ENCODE measurements at places on chromosomes 16 and 17.
A peak's percentile ranks its signal among the peaks of the same experiment; 100 is the strongest.

DNA sequence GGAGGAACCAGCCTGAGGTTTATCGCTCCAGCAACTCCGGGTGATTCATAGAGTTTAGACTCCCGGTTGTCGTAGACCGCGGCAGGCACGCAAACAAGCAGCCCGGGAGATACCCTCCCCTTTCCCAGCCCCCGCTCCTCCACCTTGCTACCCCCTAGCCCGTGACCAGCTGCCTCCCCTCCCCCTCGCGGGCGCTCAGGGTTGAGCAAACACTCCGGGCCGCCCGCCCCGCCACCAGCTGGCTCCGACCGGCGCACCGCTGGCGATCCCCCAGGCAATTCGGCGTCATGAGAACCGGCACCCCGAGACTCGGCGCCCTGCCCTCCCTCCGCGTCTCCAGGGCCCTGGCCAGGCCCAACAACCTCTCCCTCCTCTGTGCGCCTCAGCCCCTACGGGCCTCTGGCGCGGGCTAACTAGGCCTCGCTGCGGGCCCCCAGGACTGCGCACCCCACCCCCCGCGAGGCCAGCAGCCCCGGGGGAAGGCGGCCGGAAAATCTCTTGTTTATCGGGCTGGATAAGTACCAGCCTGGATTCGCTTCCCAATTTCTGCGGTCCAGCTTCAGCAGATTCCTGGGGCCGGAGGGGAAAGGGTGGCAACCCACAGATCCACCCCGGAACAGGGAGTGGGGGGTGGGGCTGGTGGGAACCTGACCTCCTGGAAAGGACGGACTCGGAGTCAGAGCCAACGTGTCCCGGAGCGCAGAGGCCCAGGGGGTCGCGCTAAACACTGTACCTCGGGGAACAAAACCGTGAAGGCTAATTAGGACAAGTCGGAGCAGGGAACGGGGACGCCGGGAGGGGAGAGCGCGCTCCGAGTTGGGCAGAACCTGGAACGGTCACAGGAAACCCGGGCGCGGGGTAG lies 951 bp upstream of the GPRC5C start:
- no peaks in the 10 kb centered on the region for H3K36me3 ChIP-seq
- peaks cover 8% of the 10 kb centered on the region for H3K4me1 ChIP-seq
- H3K4me3 ChIP-seq = peak overlapping the region; percentile 32

GRCh38 chr17:71633391-71633849 lies 487.4 kb upstream of the SOX9 start:
- H3K36me3 ChIP-seq = no peaks in the 10 kb centered on the region
- H3K4me3 ChIP-seq = no peak overlapping the region
- no peak overlapping the region for H3K27ac ChIP-seq
- no peaks in the 10 kb centered on the region for H3K27me3 ChIP-seq

GRCh38 chr17:13268791-13269595 lies 251.2 kb upstream of the ELAC2 start:
- H3K4me3 ChIP-seq = no peak overlapping the region
- no peaks in the 10 kb centered on the region for H3K4me1 ChIP-seq
- no peak for DNase-seq
- H3K27ac ChIP-seq = no peak overlapping the region
- no peaks in the 10 kb centered on the region for H3K27me3 ChIP-seq

- H3K4me1 ChIP-seq = no peaks in the 10 kb centered on the region
- no peaks in the 10 kb centered on the region for H3K36me3 ChIP-seq
- no peaks in the 10 kb centered on the region for H3K27me3 ChIP-seq
- no peak for DNase-seq
Measured at GRCh38 chr16:55828680-55829079, 4.2 kb downstream of the CES1 start.

GRCh38 chr16:88649924-88650748 lies 717 bp downstream of the CYBA start:
- H3K4me3 ChIP-seq = peak overlapping the region; percentile 89
- H3K27me3 ChIP-seq = no peaks in the 10 kb centered on the region
- DNase-seq = peak; percentile 47
- peaks cover 11% of the 10 kb centered on the region for H3K36me3 ChIP-seq

- peak overlapping the region; percentile 39 for H3K4me3 ChIP-seq
- H3K4me1 ChIP-seq = peaks cover 73% of the 10 kb centered on the region
- H3K36me3 ChIP-seq = no peaks in the 10 kb centered on the region
Measured at GRCh38 chr17:80254396-80255251, 6.0 kb upstream of the RNF213 start.

DNA sequence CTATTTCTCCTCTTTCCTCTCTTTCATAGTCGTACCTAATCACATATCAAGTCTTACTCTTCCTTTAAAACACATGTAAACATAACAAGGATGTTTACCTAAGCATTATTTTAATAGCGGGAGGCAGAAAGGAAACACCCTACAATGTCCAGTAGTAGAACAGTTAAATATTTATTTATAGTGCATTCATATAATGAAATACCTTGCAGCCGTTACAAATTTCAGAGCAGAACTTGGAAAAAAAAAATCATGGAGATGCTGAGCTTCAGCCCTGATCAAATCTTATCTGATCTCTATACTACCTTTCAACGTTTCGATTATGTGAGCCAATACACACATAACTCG lies 39.6 kb downstream of the GRB2 start:
- no peak for DNase-seq
- H3K27ac ChIP-seq = no peak overlapping the region
- peaks cover 9% of the 10 kb centered on the region for H3K36me3 ChIP-seq
- no peaks in the 10 kb centered on the region for H3K27me3 ChIP-seq

- H3K4me1 ChIP-seq = peaks cover 8% of the 10 kb centered on the region
- H3K27ac ChIP-seq = no peak overlapping the region
- DNase-seq = no peak
- H3K36me3 ChIP-seq = no peaks in the 10 kb centered on the region
- peaks cover 45% of the 10 kb centered on the region for H3K27me3 ChIP-seq
Measured at GRCh38 chr17:45902892-45903346, 8.6 kb downstream of the MAPT start.

DNA sequence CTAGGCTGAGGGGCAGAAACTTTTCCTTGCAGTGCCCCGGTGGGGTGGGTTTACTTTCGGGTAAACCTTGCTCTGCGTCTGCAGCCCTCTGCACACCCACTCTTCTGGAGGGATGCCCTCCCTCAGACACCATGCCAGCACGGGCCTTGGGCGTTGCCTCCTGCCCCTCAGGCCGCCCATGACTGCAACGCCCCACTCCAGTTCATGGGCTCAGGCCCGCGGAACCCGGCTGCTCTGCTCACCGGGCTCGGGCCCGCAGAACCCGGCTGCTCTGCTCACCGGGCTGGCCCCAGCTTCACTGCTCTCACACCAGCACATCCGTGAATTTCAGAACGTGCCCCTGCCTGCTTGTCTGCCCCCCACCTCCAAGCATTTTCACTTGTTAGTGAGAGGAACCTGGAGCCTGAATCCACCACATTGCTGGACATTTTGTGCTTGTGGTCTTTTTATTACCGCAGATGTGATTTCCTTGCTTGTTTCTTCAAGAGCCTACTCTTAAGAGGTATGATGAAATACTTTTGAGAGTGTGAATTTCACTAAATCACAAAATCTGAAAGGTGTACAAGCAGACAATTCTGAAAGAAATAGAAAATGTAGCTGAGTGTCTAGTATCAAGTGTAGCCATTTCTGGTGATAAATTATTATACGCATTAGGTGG lies 130.9 kb downstream of the RPTOR start:
- DNase-seq = no peak
- H3K4me1 ChIP-seq = peaks cover 94% of the 10 kb centered on the region
- H3K4me3 ChIP-seq = no peak overlapping the region
- no peaks in the 10 kb centered on the region for H3K27me3 ChIP-seq
- H3K27ac ChIP-seq = peak overlapping the region; percentile 73

GRCh38 chr16:3495176-3495575 lies at the start of gene C16orf90:
TSS of gene C16orf90 (minus strand) at chr16:3495489. CDS start at chr16:3495421, 68 bp downstream.
- no peaks in the 10 kb centered on the region for H3K36me3 ChIP-seq
- no peak within 1 kb of the TSS for H3K4me3 ChIP-seq
- no peaks in the 10 kb centered on the region for H3K27me3 ChIP-seq
- H3K4me1 ChIP-seq = peaks cover 6% of the 10 kb centered on the region

- H3K4me3 ChIP-seq = no peak overlapping the region
- no peak for DNase-seq
- no peaks in the 10 kb centered on the region for H3K36me3 ChIP-seq
- H3K4me1 ChIP-seq = peaks cover 20% of the 10 kb centered on the region
- H3K27ac ChIP-seq = no peak overlapping the region
Measured at GRCh38 chr17:79783891-79784290, 5.9 kb downstream of the CBX2 start.

DNA sequence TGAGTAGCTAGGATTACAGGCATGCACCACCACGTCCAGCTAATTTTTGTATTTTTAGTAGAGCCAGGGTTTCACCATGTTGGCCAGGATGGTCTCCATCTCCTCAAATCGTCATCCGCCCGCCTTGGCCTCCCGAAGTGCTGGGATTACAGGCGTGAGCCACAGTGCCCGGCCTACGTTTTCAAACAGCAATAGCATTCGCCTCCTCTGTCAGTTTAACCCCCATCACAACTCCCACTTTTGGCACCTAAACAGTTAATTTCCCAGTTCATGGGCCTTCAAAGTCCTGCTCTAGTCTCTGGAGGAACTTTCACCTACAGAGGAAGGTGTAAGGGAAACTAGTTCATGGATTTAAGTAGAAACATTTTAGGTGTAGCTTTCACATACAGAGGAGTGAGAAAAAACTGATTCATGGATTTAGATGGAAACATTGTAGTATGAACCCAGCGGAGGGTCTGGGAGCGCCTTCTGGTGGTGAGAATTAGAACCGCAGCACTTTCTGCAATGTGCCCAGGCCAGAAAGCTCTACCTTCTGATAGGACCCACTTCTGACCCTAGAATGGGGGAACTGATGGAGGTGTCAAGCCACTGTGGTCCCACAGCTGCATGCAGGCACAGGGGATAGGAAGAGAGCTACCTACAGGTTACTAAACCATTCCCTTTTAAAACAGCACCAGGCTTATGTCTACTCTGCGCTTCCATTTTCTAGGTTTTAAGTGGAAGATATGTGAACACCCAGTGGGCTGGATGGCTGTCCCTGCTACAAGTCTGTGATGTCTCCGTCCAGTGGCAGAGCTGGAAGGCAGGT lies 12.0 kb upstream of the MEOX1 start:
- peak; percentile 73 for DNase-seq
- H3K4me1 ChIP-seq = peaks cover 31% of the 10 kb centered on the region
- no peaks in the 10 kb centered on the region for H3K36me3 ChIP-seq
- no peak overlapping the region for H3K4me3 ChIP-seq

DNA sequence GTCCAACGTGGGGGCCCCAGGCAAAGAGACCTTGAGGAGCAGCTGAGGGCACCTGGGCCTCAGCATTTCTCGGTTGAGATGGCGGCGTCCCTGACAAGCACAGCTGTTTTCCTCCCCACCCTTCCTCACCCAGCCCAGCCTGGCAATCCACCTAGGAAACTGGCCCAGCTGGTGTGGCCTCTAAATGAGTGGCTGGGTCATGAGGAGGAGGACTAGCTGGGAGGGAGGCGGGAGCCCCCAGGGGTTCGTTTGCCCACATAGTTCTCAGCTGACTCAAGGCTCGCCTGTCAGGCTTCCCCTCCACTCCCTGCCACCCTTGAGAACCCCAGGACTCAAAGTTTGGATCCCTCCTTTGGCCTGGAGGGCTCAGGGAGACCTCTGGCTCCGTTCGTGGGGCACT lies 5.9 kb downstream of the RNF222 start:
- H3K27ac ChIP-seq = no peak overlapping the region
- H3K4me1 ChIP-seq = peaks cover 13% of the 10 kb centered on the region
- no peak for DNase-seq

DNA sequence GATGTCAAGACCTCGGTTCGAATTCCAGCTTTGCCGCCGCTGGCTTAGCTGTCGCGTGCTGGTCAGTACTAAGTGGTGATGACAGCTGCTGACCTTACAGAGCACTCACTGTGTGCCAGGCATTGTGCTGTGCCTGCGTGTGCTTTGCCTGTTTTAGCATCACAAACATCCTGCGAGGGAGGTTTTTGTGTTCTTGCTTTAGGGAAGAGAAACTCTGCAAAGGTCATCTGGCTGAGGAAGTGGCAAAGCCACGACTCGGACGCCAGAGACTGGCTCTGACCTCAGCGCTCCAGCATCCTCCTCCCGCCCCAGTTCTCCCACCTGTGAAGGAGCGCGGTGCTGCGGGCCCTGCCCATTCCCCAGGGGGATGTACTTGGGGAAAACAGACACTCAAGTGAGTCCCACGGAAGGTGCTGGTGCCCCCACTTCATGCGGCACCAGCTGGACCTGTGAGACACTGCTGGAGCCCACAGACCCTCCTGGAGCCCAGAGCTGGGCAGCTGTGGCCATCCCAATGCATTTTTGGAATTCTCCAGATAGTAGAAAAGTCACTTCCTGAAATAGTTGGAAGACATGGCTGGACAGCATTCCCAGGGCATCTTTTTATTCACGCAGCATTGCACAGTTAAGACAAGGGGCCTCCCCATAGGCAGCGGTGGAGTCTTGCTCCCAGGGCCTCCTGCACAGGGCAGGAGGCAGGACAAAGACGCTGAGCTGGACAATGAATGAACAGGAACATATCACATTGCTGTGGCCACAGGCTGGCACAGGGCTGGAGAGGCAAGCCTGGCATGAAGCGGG lies 20.0 kb upstream of the HERPUD1 start:
- DNase-seq = no peak
- H3K4me3 ChIP-seq = no peak overlapping the region
- H3K36me3 ChIP-seq = no peaks in the 10 kb centered on the region

DNA sequence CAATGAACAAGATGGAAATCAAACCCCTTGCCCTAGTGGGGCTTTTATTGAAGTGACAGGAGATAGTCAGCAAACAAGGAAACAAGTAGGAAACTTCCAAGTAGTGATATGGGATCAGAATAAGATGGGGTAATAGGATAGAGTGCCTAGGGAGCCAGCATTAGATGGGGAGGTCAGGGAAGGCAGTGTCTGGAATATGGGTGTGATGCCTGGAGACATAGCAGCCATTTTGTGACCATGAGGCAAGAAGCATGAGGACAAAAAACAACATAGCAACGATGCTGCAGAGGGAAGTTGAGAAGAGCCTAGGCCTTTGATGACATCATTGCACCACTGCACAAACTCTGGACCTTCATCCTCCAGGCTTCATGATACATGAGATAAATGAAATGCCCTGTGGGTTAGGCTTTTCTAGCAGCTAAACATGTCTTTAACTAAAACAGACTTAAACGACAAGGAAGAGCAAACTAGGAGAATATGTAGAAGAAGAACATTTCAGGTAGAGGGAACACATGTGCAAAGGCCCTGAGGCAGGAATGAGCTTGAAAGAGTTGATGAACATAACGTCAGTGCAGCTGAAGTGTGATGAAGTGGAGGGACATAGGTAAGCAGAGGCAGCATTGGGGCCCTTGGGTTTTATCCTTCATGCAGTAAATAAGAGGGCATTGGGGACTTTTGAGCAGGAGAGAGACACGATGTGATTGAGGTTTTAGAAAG lies 18.2 kb upstream of the TMEM11 start:
- peaks cover 6% of the 10 kb centered on the region for H3K36me3 ChIP-seq
- H3K4me1 ChIP-seq = no peaks in the 10 kb centered on the region
- DNase-seq = no peak
- no peaks in the 10 kb centered on the region for H3K27me3 ChIP-seq
- H3K27ac ChIP-seq = no peak overlapping the region
- no peak overlapping the region for H3K4me3 ChIP-seq

DNA sequence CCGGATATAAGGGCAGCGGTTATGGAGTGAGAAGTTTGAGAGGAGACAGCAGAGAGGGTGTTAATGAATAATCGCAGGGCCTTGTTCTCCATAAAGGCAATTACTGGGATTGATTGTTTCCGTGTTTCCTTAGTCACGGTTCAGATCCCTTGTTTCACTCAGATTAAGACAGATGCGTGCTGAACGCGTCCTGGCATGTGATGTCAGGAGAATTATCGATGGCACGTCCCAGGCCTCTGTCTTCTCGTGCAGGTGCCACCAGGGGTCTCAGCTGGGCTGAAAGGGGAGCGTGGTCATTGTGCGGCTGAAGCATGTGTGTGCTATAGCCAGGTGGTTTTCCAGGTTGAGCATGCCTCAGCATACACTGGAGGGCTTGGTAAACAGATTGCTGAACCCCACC lies 142.4 kb upstream of the NOL11 start:
- H3K36me3 ChIP-seq = peaks cover 11% of the 10 kb centered on the region
- peaks cover 2% of the 10 kb centered on the region for H3K4me1 ChIP-seq
- no peak for DNase-seq
- no peaks in the 10 kb centered on the region for H3K27me3 ChIP-seq
- no peak overlapping the region for H3K4me3 ChIP-seq

Data from activated CD4-positive, alpha-beta T cell treated with anti-CD3 and anti-CD28 coated beads, Interleukin-2, amount 10 ng/mL, durations not matched to agents 7 days and 5 days (primary cell).